ENCODE measurements at places on chromosomes 13 and 19.
A peak's percentile ranks its signal among the peaks of the same experiment; 100 is the strongest.

DNA sequence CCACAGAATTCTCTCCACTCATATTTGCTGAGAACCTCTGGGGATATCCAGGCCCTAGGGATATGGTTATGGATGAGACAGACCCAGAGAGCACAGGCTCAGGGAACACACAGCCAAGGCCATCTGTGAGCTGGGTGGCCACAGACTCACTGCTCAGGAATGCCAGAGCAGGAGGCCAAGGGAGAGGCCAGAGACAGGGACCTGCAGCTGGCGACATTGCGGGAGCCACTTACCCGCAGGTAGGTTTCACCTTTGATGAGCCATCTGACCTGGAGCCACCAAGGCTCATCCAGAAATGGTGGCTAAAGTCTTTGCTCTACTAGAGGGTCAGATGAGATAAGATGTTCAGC, 29.4 kb downstream of the CCNE1 start:
- no peak for DNase-seq

- peak; percentile 57 for DNase-seq
Observed at GRCh38 chr13:24097667-24098066, 62.9 kb upstream of the SPATA13 start.

DNA sequence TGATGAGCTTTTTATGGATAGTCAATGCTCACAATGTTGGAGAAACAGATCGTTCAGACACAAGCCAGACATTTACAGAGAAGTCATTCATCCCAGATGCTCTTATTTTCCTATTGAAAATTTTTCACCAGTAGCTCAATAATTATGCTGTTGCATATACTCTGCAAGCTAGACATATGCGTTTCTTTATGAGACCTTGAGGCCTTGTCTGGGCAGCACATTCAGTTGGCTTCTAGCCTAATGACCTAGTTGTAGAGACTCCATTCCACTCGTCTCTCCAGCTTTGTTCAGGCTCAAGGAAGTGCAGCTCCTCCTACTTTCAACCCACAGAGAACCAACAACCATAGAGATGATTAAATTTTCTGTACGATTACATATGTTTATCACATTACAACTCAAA, 237.7 kb downstream of the MZT1 start:
- no peak for DNase-seq

GRCh38 chr19:11058246-11059030, 30.8 kb upstream of the LDLR start:
- DNase-seq = no peak

GRCh38 chr19:1856698-1857603, 6.4 kb downstream of the KLF16 start:
- DNase-seq = peak; percentile 55

DNA sequence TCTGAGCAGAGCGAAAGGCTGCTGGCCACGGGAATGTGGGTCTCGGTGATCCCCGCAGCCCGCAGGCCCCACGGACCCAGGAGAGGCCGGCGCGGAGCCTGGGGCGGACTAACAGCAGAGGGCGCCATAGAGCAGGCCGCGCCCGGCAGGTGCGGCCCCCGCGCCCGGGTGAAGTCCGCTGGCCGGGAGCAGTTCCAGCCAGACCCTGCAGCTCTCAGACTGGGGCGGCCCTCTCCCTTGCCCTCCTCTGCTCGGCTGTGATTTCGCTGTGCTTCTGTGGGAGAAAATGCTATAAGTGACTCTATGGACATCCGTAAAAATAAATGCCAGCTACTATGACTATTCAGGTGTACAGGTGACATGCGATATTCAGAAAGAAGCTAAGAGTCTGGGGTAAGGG, 37.7 kb downstream of the GSX1 start:
- peak; percentile 43 for DNase-seq

DNA sequence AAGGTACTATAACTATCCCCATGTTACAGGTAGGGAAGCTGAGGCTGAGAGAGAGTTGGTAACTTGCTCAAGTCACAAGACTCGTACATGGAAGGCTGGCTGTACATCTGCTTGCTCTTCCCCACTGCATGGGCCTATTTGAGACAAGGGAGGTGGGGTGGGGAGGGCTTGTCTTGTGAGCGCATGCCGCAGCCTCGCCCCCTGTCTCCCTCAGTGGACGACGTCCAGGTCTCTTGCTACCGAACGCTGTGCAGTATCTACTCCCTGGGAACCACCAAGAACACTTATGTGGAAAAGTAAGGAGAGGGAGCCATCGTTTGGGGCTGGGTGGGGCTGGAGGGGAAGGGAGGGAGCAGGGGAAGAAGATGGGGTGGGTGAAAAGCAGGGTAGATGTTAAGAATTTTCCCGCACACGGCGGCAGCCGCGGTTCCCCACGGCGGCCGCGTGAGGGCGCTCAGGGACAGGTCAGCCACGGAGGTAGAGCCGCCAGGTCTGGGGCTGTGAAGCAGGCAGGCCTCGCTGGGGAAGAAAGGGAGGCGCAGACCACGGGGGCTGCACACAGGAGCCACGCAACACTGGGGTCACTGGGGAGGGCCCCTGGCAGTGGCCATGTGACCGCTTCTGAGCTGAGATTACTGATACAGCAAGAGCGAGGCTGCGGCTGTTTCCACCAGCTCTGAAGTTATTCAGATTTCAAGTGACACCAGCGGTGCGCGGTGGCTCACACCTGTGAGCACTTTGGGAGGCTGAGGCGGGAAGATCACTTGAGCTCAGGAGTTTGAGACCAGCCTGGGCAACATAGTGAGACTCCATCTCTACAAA, 81.5 kb downstream of the RYR1 start:
- peak; percentile 82 for DNase-seq

DNA sequence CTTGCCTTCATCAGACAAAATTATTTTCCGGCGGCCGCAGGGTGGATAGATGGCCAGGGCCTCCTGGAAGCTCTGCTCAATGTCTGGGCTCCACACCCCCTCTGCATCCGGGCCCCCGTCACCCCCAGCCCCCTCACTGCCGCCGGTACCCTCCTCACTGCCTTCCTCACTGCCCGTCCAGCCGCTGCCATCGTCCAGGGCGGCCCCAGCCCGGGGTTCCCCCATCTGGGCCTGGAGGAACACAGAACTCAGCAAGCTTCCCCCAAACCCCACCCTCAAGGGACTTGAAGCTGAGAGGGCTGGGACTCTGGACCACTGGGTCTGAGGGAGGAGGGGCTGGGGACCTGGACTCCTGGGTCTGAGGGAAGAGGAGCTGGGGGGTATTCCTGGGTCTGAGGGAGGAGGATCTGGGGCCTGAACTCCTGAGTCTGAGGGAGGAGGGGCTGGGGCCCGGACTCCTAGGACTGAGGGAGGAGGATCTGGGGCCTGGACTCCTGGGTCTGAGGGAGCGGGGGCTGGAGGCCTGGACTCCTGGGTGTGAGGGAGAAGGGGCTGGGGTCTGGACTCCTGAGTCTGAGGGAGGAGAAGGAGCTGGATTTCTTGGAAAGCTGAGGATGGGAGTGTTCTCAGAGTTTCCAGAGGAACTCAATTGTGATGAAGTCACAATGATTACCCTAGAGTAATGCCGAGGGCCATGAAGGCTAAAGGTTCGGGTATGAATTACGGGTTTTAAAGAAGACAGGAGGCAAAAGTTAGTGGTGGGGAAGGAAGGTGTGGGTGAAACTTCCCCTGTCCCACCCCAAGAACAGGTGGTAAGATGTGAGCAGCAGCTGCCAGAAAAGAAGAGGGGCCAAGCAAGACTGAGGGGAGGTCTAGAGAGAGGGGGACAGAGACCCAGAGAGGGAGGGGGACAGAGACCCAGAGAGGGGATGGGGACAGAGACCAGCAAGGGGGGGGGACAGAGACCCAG, 2.1 kb downstream of the TEAD2 start:
- no peak for DNase-seq

GRCh38 chr13:44230736-44231135, 142.9 kb upstream of the SERP2 start:
- no peak for DNase-seq

DNA sequence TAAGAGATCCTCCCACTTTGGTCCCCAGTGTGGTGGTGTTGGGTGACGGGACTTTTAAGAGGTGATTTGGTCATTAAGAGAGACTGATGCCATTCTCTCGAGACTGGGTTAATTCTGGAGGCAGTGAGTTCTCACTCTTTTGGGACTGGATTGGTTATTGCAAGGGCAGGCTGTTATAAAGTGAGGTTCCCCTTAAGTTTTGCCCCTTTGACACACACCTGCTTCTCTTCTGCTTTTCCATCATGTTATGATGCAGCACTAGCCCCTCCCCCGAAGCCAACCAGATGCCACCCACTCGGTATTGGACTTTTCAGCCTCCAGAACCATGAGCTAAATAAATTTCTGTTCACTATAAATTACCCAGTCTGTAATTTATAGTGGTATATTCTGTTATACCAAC, 16.3 kb upstream of the GRAMD1A start:
- no peak for DNase-seq
